Panc1 (cell line): ENCODE measurements at places on chromosomes 1 and 21.

- no peak for DNase-seq
These were observed 18.9 kb upstream of the CCT8 start for GRCh38 chr21:29092102-29092959.

- no peak for DNase-seq
These were observed 403.0 kb upstream of the USP24 start for GRCh38 chr1:55618199-55618598.

DNA sequence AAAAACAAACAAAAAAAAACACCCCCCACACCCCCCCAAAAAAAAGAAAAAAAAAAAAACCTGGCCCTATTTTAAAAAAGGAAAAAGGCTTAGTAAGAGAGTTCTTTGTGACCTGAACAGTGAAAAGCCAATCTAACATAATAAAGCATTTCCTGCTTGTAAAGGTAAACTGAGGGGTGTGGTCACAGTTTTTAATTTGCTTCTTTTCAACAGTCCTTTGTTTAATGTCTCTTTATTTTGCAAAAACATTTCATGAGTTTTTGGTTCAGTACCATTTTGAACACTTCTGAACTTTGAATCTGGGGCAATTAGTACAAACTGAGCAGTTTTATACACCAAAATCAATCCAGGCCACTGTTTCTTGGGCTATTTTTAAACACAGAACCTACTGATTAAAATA, 37.6 kb downstream of the TOR3A start:
- DNase-seq, result no peak

- DNase-seq, result no peak
These were observed 42.1 kb downstream of the POU2F1 start for GRCh38 chr1:167262836-167263235.

GRCh38 chr1:231233735-231234417, 7.1 kb upstream of the GNPAT start:
- no peak for DNase-seq
